HTR-8/SVneo (cell line): ENCODE measurements at places on chromosomes 6 and 20.

DNA sequence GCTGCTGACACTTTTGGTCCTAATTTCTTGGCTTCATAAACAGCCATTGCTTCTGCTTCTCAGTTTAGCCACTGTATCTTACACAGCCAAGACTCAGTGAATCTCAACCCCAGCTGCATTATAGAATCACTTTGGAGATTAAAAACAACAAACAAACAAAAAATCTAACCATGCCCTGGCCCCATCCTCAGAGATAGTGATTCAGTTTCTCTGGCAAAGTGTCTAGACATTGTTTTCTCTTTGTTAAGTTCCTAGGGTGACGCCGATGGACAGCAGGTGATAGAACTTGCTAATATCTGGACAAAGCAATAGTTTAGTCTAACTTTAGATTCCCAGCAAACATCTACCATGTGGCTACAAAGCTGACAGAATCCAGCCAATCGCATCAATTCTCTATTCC, 2.9 kb downstream of the ADGRF5 start:
- DNase-seq: no peak

DNA sequence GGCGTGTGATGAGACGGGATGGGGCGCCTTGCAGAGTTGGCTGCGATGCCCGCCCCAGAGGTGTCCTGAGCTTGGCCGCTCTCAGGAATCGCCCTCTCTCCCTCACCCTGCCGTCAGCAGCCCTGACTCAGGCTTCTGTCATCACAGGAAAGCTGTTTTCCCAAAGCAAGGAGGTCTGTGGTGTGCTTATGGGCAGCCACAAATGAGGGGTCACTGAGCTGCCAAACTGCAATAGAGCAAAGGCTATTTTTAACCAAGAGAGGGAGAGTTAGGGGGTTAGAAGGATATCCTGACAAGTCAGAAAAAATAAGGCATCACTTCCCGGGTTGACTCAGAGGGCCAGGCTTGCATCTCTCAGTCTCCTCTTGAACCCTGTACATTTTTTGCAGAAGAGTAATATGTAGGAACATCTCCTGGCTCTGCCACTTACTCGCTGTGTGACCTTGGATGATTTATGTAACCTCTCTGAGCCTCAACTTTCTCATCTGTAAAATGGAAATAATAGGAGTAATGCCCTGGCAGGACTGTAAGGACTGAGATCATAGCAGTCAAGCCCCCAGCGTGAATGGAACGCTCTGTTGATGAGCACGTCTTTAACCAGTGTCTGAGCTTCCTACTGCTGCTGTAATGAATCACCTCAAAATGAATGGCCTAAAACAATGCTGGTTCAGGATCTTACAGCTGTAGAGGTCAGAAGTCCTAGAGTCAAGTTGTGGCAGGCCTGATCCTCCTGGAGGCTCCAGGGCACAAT, 181.9 kb downstream of the NFATC2 start:
- DNase-seq: peak; percentile 94

DNA sequence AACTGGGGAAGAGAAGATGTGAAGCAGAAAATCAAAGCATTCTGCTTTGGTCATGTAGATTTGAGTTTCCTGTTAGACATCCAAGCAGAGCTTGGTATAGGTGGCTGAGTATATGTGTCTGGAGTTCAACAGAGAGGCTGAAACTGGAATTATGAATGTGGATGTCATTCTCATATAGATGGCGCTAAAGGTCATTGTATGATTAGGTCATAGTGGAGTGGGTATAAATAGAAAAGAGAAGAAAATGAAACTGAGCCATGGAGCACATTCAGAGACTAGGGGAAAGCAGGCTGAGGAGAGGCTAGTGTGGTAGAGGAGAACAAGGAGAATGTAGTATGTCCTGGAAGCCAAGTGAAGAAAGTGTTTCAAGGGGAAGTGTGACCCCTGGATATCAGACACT, 295.6 kb upstream of the PLN start:
- no peak for DNase-seq

DNA sequence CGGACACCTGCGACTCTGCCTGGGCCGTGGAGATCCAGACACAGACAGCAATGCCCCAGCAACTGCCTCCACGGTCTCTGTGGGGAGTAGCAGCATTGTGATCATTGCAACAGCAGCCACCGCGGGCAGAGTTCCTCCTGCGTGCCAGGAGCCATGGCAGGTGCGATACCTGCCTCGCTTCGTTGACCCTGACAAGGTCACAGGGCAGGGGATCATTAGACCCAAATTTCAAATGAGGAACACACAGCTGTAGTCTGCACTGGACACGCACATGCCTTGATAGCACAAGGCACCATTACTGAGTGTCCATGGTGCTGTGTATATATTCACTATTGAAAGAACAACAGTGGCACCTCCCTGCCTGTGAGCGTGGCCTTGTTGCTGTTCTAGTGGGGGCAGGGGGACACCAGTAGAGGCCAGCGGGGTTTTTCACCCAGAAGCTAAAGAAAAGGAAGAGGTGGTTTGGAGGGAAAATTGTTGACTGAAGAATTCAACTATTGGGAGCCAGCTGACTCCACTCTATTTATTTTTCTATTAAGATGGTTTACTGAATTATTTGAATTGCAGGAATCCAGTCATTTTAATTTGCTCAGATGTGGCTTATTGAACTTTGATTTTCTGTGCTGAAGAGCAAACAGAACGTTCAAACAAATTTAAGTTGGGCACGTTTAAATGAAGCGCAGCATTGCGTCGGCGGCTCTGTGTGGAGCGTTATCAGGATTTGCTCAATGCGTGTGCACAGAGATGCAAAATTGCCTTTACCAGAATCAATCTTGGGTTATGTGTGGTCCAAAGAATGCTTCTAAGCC, 60.2 kb upstream of the RPS6KA2 start:
- DNase-seq: no peak

- DNase-seq: no peak
Observed at GRCh38 chr6:151381722-151382121, 9.6 kb downstream of the ZBTB2 start.

GRCh38 chr6:42423244-42423643, 28.5 kb downstream of the TRERF1 start:
- no peak for DNase-seq

- DNase-seq: no peak
Observed at GRCh38 chr6:118318648-118319047, 229.4 kb upstream of the PLN start.

- DNase-seq: no peak
Observed at GRCh38 chr6:170449835-170450753, 103.0 kb downstream of the PSMB1 start.

- DNase-seq: no peak
Observed at GRCh38 chr6:22099923-22100322, 196.9 kb downstream of the PRL start.

- no peak for DNase-seq
Observed at GRCh38 chr6:79810871-79811270, 136.5 kb downstream of the ELOVL4 start.

GRCh38 chr6:144317736-144318135, 32.6 kb downstream of the UTRN start:
- DNase-seq: no peak

- DNase-seq: no peak
Observed at GRCh38 chr6:32195652-32195901, 3.1 kb upstream of the GPSM3 start.

GRCh38 chr20:2761885-2762284, 38.5 kb downstream of the CPXM1 start:
- no peak for DNase-seq

- DNase-seq: no peak
Observed at GRCh38 chr6:130778946-130779657, 48.1 kb upstream of the SMLR1 start.

- no peak for DNase-seq
Observed at GRCh38 chr6:168250250-168250649, 69.3 kb downstream of the DACT2 start.

GRCh38 chr20:10965936-10966470, 292.2 kb upstream of the JAG1 start:
- DNase-seq: no peak

GRCh38 chr6:158856261-158856660, 37.1 kb upstream of the EZR start:
- DNase-seq: no peak

GRCh38 chr6:28266962-28267694, at the start of gene ZSCAN26:
Gene ZSCAN26 (plus strand): TSS chr6:28267143. CDS start chr6:28271920, 4,777 bp downstream.
- peak; percentile 78 for DNase-seq

GRCh38 chr20:51434580-51435247, 107.8 kb downstream of the NFATC2 start:
- no peak for DNase-seq

GRCh38 chr6:109002051-109002697, 92.5 kb downstream of the SESN1 start:
- no peak for DNase-seq

DNA sequence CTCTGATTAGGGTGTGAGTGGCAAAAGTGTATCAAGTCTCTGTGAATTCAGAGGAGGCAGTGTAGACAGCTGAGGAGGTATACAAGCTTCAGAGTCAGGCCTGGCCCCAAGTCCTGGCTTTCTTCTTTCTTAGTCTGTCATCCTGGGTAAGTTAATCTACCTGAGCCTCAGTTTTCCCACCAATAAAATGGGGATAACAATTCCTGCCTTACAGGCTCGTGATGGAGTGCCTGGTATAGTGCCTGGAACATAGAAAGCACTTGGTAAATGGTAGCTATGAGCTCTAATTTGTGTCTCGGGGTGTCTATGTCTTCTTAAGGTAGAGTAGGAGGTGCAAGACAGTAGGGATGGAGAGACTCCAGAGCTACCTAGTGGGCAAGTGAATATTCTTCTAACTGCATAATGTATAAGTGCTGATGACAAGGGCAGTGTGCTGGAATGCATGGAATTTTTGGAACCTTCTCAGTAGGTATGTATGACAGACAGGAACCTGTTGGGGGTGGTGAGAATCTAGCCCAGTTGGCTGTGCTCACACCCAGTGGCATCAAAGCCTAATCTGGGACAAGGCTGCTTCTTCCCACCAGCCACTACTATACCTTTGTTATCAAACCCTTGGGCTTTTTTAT, 4.0 kb upstream of the SCUBE3 start:
- no peak for DNase-seq

- no peak for DNase-seq
Observed at GRCh38 chr6:28983838-28984237, 21.3 kb downstream of the ZNF311 start.

DNA sequence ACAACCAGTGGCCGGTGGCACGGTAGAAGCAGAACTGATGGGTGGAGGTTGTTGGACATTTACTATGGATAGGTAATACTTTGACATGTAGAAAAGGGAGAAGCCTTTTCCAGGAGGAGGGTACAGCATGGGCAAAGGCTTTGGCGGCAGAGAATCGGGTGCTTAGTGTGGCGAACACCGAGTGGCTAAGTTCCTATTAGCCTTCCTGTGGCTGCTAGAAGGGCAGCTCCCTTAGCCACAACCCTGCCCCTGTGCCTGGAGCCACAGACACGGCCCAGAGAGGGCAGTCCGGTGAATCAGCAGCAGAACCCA, 37.9 kb upstream of the TGM2 start:
- no peak for DNase-seq

DNA sequence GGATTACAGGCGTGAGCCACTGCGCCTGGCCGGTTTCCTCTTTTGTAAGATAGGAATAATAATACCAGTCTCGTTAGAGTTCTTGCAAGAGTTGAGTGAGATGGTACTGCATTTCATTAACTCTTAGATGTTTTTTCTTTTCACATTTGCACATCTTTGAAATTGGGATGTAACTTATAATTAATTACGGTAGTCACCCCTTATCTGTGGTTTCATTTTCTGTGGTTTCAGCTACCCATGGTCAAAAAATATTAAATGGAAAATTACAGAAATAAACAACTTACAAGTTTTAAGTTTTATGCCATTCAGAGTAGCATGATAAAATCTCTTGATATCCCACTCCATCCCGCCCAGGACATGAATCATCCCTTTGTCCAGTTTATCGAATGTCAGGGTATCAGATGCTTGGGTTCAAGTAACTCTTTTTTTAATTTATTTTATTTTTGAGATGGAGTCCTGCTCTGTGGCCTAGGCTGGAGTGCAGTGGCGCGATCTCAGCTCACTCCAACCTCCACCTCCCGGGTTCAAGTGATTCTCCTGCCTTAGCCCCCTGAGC, 15.4 kb downstream of the PTK7 start:
- no peak for DNase-seq

DNA sequence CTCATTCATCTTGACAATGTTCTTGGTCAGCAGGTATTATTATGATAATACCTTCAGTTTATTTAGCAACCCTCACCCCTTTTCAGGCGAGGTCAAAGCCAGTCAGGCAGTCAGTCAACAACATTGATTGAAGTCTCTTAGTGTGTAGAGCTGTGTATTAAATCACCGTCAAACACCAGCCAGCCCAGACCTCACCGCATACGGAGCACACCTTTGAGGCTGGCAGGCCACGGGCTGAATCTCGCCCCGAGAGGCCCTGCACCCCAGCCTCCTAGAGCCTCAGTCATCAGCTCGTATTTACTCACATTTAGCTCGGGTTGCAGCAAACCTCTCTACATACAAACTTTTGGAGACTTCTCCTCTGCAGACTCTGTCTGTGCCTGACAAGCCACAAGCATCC, 36.0 kb upstream of the FOXA2 start:
- DNase-seq: no peak

- no peak for DNase-seq
Observed at GRCh38 chr6:88262332-88262731, 96.2 kb upstream of the CNR1 start.

GRCh38 chr20:45157962-45158361, 16.7 kb upstream of the PI3 start:
- DNase-seq: no peak

DNA sequence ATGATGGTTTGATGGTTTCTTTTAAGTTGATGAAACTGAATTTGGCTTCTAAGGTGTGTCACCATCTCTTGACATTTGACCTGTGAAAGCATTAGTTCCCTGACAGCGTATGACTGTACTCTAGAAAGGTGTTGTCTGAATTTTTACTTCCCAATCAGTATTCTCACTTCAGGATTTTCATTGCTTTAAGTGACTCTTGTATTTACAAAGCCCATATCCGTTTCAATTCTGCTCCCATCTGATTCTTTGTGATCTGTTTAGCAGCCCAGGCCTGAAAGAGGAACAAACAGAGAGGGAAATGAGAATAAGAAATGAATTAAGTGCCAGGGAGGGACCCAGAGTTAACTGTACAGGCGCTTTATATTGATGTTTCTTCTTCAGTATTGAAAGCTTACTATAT, 73.7 kb downstream of the FARS2 start:
- DNase-seq: no peak

GRCh38 chr6:137496909-137497720, 2.9 kb upstream of the OLIG3 start:
- DNase-seq: no peak

GRCh38 chr20:24790746-24791283, 158.3 kb upstream of the CST7 start:
- DNase-seq: no peak

GRCh38 chr20:3238616-3239025, 369 bp downstream of the SLC4A11 start:
- peak; percentile 71 for DNase-seq
